Naive B cell (primary cell): ENCODE measurements at places on chromosomes 6 and 20.

DNA sequence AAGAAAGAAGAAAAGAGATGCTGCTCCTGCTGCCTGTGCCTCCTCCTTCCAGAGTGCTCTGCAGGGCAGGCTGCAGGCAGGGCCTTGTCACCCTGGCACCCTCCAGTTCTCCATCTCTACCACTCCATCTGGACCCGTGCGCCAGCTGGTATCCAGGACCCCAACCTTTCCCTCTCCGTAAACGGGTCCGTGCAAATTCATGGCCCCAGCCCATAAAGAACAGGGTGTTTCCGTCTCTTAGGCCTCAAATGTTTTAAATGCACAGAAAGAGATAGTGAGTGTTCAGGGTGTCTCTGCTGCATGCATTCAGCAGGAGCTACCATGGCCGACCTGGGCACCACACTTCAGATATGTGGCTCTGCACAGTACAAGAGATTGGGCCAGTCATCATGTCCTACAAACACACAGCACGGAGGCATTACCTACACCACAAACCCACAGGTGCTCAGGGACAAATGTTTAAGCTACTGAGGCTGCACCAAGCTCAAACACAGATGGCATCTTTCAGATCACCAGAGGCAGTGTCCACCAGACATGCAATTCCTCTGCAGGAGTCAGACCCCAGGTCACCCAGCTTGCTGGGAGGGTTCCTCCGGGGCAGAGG, 258.1 kb downstream of the DLL1 start:
- DNase-seq = no peak

- DNase-seq = peak; percentile 23
These were observed 94.0 kb upstream of the NHSL1 start for GRCh38 chr6:138593124-138593877.

DNA sequence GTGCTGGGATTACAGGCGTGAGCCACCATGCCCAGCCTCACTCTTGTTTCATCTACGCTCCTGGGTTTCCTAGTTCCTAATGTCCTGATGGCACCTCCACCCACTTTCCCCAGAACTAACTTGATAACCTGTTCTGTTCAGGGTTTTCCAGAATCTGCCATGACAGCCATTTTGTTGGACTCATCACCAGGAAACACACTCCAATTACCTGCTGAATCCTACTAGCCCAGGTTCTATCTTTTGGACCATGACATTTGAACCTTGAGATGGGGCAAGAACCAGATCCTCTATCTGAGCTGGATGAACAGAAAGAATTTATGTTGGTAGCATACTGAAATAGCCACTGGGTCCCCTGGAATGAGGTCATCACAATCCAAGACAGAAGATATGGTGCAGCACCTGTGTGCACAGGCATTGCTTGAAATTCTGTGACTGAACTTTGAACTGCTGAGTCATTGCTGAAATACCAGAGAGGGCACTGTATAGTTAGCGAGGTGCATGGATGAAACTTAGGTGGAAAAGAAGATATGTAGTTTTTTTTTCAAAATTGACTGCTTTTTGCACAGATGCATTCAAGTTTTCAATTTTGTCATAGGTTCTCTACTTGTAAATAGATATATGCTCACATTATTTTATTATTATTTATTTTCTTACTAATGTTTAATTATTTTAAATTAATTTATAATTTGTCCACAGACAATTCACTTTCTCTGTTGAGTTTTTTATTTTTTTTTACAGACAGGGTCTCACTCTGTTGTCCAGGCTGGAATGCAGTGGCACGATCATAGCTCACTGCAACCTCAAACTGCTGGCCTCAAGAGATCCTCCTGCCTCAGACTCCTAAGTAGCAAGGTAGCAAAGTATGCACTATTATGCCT, 42.8 kb upstream of the TASP1 start:
- DNase-seq = no peak

DNA sequence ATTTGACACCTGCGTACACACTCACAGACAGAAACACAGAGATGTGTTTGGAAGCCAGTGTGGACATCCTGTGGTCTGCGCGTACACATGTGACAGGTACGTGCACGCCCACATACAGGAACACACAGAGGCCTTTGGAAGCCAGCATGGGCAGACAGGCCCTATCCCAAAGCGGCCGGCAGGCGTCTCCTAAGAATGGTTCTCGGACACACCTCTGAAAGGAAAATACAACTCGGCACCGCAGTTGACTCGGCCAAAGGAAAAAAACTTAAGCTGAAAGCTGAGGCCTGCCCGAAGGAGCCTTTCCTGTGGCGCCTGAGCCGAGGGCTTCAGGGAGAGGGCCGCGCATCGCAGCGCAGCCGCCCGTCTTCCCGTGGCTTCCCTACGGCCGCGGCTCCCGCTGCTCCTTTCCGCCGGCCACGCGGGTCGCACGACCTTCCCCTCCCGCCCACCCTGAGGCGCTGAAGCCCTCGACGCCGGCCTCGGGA, 1.4 kb upstream of the CEP43 start:
- peak; percentile 29 for DNase-seq

- no peak for DNase-seq
These were observed 19.8 kb downstream of the SLC22A3 start for GRCh38 chr6:160367798-160368547.
